Kidney (tissue), 22 donors: ENCODE measurements at places on chromosomes 1 and 21.

DNA sequence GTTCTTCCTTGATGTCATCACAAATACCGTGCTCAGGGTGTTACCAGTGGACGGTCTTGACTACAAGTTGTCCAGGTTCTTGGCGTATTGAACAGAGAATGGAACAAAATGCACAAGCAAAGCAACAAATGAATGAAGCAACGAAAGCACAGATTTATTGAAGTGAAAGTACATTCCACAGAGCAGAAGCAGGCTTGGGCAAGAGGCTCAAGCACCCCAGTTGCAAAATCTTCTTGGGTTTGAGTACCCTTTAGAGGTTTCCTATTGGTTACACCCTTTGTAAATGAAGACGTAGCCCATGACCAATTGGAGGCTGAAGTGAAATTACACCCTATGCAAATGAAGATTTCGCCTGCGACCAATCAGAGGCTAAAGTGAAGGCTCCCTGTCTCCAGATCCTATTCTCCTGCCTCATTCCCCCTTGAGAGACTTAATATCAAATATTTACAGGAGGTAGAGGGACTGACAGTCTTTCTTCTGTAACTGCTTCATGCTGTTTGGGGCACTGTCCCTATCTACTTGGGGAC lies 38.3 kb downstream of the YY1AP1 start:
- DNase-seq, result no peak

DNA sequence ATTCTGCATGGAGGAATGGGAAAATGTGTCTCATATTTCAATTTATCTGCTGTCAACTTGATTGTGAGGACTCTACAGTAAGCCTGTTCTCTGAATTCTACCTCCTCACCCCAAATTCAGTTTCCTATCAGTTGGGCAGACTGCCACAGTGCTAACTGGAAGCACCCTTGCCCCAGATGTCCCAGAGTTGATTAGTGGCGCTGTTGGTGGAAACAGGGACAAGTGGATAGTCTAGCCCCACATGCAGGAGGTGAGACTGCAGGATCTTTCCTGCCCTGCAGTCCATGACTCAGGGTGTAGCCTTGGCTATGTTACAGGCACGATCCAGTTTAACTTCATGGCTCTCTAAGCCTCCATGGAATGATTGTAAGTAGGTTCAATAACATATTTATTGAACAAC lies 22.1 kb downstream of the ADAM30 start:
- DNase-seq, result no peak

GRCh38 chr1:59272507-59272906 lies 24.4 kb upstream of the FGGY start:
- no peak for DNase-seq

GRCh38 chr1:2127187-2128145 lies 67.1 kb downstream of the FAAP20 start:
- no peak for DNase-seq

DNA sequence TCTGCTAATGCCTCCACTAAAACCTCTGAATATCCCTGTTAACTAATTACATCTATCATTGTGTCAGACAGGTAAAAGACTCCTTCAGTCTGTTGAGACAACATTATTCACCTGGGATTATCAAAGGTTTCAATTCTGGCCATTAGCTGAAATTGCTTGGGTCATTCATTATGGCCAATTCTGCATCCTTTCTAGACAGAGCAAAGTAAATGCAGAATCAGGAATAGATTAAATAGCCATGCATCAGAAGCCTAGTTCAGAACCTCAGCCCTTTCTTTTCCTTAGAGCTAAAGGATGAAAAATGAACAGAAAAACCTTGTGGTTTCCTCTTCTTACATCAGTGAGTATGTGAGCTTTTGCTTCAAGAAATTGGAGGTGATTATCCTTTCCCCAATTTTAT lies 665.4 kb upstream of the CAMK1G start:
- DNase-seq, result no peak

- DNase-seq, result no peak
Measured at GRCh38 chr1:1987142-1987510, 16.5 kb downstream of the CFAP74 start.

- DNase-seq, result no peak
Measured at GRCh38 chr1:6028042-6028850, 17.4 kb upstream of the KCNAB2 start.

- DNase-seq, result no peak
Measured at GRCh38 chr1:76585980-76586674, 281.2 kb upstream of the ST6GALNAC5 start.

DNA sequence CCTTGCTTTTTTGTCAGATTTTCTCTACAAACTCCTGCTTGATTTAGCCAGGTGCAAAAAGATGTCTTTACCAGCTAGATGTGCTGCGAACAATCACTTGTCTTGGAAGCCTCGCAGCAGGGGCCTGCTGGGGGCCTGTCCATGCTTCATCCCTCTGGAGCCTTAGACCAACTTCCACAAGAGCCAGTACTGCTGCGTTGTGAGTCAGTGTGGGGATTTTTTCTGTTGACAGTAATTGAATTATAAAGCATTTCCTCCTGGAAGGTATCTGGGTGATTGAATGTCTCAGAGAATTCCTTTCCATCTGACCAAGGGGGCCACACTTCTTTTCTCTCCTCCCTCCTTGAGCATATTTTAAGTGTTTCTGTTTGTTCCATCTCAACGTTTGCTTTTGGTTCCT lies 40.4 kb upstream of the LDLRAP1 start:
- DNase-seq, result no peak

DNA sequence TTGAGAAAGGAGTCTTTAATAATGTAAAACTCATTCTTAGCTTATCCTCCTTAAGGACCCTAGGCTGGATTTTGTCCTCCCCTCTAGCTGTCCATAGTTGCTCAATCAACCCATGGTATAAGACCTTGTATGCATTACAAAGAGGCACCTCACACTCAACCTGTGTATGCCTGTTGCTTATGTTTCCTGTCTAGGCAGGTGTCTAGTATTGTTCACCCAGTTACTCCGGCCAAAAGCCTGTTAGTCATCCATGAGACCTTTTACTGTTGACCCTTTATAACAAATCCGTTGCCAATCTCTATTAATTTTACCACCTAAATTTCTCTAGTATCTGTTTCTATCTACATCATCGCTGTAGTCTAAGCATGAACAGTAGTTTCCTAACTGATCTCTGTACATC lies 3.7 kb downstream of the LYPLAL1 start:
- no peak for DNase-seq
